ENCODE measurements at places on chromosomes 7 and 10.

- DNase-seq: no peak
These were observed 320.4 kb downstream of the RPS24 start for GRCh38 chr10:78354101-78354500.

- DNase-seq: no peak
These were observed 1.7 kb downstream of the LBX1 start for GRCh38 chr10:101227429-101228152.

DNA sequence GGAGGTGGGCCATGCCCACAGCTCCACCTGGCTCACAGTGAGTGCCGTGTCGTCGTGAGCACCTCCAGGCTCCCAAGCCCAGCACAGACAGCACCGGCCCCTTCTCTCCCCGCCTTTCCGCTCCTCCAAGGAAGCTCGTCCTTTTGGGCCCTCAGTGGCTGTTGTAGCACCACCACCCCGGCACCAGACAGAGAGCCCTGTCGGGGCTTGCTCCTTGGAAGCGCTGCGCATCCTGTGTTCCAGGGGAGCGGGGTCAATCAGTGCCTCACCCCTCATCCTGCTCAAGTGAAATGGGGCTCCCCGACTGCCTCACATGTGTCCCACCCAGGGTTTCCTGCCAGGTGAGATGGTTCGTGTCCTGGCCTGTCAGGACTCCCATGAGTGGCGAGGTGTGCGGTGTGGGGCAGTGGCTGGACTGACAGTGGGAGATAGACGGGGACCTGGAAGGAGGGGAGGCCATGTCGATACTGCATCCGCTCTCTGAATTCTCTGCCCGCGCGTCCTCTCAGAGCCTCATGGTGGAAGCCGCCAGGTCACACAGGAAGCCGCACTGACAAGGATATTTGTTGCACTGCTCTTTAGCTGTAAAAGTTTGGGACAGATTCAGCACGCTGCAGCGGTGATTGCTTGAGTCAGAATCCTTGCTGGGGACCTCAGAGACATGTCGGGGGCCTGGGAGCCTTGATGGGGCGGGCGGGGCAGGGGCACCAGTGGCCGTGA, 107.1 kb downstream of the INPP5A start:
- DNase-seq: no peak

GRCh38 chr7:5222841-5223411, 32.9 kb downstream of the WIPI2 start:
- no peak for DNase-seq

DNA sequence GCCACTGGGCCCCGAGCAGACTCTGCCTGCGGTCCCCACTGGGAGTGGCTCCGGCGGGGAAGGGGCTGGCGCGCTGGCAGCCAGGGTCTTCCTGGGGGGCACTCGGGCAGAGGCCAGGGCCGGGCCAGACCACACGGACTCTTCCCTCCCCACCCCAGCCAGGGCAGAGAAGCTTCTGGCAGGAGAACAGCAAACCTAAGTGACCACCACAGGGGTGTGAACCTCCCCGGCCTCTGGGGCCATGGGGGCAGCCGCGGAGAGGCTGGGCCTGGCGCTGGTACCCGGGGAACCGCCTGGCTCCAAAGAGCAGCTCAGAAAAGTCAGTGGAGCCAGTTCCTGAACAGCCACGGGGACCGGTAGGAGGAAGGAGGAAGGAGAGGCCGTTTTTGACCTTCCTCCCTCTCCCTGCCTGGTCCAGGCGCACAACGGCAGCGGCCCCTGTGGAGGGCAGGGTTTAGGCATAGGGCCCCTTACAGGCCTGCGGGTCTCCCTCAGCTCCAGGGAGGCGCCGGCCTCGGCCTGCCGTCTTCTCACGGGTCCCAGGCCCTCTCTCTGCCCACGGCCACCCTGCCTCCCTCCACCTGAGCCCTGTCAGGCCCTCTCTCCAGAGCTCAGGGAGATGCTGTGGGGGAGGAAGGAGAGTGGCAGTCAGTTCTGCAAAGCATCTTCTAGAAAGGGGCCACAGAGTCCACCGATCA, 51.8 kb downstream of the TMEM209 start:
- DNase-seq: no peak

GRCh38 chr10:128814024-128814423, 653.0 kb upstream of the MGMT start:
- DNase-seq: no peak

DNA sequence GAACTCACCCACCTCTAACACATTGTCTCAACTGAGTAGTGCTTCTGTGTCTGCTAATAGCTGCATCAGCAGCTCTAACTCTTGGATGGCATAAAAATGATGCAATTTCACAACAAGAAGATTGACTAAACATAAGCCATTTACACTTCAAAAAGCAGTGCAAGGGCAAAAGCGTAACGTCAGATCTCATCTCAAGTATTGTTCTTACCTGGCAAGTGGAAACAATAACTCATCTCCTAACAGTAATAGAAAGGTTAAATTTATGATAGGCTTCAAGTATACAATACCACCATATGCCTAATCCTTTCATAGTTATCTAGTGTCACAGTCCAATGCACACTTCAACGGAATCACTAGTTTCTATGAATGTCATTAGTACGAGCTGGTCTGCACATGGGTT, 14.8 kb downstream of the TPK1 start:
- DNase-seq: peak; percentile 3

DNA sequence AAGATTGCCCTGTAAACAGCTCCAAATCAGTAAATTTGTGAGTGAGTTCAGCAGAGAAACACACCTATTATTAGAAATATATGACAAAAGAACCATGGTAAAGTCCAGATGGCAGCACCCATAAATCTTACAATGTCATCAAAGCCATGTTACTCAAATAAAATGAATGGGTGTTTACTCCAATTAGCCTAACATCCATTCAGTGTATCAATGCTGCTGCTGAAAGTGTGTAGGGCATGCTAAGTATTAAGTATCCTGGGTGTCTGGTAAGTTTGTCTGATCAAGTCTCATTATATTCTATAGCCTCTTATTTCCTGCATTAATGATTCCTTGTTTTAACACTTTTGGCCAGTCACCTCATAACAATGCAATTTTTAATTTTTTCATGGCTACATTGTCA, 185.5 kb upstream of the STEAP4 start:
- DNase-seq: no peak

DNA sequence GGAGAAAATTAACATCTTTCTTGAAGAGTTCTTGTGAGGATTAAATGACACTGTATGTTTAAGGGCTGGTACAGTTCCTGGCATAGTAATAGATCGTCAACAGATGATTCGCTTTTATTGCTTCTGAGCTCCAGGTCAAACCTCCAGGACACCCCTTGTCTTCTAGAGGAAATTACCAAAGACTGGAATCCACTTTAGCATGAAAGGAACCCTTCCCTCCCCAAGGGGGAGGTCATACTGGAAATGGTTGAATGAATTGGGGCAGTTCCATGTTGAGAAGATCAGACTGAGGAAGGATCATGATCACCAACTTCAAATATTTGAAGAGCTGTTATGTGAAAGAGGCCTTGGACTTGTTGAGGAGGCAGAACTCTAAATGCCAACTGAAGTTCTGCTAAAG, 8.9 kb downstream of the NFE2L3 start:
- no peak for DNase-seq

GRCh38 chr10:29862923-29863614, 196.3 kb downstream of the JCAD start:
- no peak for DNase-seq

GRCh38 chr10:22693371-22693784, 21.0 kb downstream of the PIP4K2A start:
- DNase-seq: peak; percentile 41

GRCh38 chr10:80272793-80273522, 16.5 kb downstream of the MAT1A start:
- no peak for DNase-seq

DNA sequence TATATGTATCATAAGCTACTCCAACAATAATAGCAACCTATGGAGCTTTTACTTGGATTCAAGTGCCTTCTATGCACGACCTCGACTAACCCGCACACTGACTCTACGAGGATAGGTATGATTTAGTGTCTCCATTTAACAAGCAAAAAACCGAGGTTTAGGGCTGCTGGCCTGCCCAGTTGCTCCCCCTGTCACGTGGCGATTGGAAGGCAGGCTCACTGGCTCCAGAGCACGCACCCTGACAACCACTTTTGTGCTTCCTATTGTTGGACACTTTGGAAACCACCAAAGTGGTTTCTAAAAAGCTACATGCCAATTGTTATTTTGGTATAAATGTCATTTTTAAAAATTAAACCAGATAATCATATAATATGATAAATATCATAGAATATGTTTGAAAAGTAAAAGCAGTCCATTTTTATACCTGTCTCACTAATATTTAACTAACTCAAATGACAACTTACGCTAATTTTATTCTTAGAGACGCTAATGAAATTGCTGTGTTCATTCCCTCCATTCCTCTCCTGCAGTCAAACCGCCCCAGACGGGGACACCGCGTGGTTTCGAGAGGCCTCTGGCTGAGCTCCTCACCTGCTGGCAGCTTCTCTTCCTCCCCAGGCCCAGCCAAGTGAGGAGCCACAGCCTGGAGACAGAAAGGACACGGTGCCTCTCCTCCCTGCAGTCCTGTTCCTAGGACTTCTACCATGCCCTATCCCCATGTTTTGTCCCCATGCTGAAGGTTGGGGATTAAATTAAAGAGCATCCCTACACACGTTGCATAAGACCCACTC, 22.2 kb upstream of the RHEB start:
- no peak for DNase-seq

GRCh38 chr10:34281661-34282582, 533.2 kb downstream of the PARD3 start:
- DNase-seq: no peak

- DNase-seq: no peak
These were observed 70.1 kb downstream of the PODXL start for GRCh38 chr7:131486346-131486745.

- no peak for DNase-seq
These were observed 12.5 kb downstream of the STAG3 start for GRCh38 chr7:100190048-100190711.

Measured in stimulated activated naive CD4-positive, alpha-beta T cell treated with Interleukin-2 at 50 U/mL for 16 hours (primary cell).